Stimulated activated CD8-positive, alpha-beta memory T cell treated with anti-CD3 and anti-CD28 coated beads, Interleukin-7, amount 100 ng/mL, for 48 hours (primary cell): ENCODE measurements at places on chromosomes 7 and 10.

GRCh38 chr7:26688936-26689506 is 175.4 kb downstream of the SKAP2 start:
- no peak for DNase-seq

DNA sequence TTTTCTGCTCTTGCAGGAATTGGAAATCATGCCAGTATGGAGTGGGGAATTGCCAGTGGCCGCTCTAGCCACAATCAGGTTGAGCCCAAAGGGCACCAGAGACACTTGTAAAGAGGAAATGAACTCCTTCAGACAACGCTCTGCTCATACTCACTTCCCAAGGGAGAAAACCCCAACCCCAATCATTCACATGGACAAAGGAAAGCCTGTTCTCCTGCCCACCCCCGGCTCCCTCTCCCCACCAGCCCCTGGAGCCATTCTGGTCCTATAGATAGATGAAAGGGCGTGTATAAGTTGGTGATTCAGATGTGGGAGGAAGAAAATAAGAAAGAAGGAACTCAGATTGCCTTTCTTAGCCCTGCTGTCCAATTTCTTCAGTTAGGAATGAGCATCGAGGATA is 57.4 kb downstream of the GFRA1 start:
- no peak for DNase-seq

DNA sequence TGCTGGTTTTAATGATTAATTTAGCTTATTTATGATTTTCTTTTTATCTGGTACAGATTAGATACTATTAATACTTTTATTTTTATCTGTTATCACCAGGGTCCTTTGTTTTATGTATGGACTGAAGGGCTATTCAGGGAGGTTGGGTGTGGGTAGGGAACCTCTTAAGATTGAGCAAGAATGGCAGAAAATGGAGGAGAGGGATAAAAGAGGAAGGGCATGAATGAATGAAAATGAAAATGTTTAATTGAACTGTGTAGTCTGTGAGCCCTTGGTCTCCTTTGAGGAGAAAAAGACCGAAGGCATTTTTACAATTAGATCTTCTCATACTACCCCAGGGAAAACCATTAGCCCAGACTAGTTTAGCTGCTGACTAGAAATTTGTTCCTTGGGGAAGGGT is 93.1 kb downstream of the CDK14 start:
- no peak for DNase-seq

DNA sequence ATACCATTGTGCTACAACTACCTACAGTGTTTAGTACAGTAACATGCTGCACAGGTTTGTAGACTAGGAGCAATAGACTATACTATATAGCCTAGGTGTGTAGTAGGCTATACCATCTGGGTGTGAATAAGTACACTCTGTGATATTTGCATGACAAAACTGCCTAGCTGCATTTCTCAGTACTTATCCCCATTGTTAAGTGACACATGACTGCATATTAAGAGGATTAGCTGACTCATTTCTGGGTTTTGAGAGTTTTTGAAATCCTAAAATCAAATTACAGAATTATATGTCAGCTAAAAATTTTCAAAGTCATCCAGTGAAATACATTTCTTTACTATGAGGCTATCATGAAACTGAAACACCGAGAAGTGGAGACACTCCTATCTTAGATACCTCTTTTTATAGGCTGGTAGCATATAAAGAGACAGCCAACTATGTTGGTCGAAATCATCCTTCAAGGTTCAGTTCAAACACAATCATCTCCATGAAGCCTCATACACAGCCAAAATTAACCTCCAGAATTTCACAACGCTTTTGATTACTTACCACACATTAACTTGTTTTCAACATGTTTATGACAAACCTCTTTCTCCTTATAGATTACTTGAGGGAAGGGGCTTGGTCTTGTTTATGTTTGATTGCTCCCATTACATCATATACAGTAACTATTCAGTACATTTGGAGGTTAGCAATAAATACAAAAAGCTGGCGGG is 89.8 kb upstream of the ANK3 start:
- no peak for DNase-seq

DNA sequence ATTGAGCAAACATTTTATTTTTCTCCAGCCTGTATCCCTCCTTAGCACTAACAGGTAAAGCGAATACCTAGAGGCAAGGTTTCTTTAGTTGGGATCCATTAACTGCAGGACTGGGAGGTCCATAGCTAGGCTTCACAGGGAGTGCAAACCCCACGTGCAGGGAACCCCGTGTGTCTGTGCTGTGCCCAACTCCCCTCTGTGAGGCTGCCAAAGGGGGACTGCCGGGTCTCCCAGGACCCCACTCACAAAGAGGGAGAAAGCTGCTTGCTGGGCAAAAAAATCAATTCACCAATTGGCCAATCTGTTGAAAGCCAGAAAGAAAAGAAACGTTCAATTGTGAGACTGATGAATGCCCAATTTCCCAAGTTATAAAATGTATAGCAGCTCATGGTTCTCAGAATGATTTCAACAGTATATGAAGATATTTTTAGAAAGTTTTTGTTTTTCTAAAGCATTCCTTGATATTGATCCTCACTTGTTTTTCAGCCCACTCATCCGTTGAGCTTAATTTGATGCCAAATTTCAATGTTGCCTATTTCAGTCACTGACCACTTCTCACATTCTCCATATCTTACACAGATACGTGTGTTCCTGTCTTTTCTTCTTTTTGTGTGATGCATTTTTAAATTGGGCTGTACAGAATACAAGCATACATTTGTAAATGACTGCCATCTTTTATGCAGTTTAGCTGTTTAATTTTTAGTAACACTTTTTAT is 202.7 kb upstream of the PRSS58 start:
- no peak for DNase-seq

GRCh38 chr10:106707657-106708056 is 456.8 kb downstream of the SORCS1 start:
- no peak for DNase-seq

GRCh38 chr10:28095791-28096378 is 97.0 kb upstream of the ODAD2 start:
- DNase-seq, result no peak

- DNase-seq, result no peak
Observed at GRCh38 chr10:30158325-30158960, 99.1 kb upstream of the JCAD start.

DNA sequence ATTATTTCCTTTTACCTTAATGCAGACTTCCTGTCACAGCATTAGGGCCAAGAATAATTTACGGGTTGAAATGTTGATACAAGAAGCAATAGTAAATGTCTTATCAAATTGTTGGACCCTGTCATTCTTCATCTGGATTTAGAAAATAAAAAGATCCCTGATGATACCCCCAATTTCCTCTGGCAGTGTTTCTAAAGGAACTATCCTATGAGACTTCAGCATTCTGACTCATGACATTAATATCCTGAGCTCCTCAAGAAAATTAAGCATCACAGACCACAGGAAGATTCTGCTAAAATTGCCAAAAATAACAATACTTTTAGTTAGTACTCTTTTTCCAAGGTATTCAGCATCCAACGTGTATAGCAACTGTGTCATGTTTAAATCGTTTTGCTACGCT is 490.5 kb upstream of the ANKRD30A start:
- no peak for DNase-seq

- DNase-seq, result no peak
Observed at GRCh38 chr7:31687024-31687748, at the start of gene PPP1R17. Gene PPP1R17, plus strand, starts transcription at chr7:31687215. Its CDS starts 5,227 bp downstream, at chr7:31692442.

GRCh38 chr10:94146746-94147145 is 153.0 kb downstream of the PLCE1 start:
- DNase-seq, result no peak

DNA sequence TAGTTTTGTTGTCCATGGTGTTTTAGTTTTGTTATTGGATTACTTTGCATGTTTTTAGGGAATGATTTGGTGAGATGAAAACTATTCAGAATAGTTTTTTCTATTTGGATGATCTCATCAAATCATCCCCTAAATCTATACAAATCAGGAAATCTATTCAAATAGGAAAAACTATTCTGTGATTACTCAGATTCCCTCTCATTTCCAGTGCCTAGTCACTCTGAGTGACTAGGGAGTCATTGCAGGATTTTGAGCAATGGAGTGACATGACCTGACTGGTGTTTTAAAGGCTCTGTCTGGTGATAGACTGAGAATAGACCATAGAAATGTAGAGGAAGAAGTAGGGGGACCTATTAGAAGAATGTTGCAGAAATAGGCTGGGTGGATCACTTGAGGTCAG is 72.4 kb downstream of the TPST1 start:
- DNase-seq, result no peak

DNA sequence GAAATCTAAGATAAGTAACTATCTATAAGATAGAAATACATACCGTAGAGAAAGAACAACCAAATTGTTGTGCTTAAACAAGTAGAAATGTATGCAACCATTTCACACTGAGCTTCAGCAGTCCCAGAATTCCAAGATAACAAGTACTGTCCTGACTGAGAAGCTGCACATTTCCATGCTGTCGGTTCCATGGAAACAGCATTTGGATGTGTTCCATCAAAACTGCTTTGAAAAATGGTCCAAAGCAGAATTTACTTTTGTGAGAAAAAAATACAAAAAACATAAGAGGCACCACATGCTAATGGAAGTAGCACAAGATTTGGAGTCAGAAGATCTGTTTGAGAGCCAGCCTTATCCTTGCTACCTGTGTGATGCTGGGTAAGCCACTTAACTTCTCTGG is 92.6 kb downstream of the MTERF1 start:
- DNase-seq, result no peak

GRCh38 chr10:100725869-100726426 is 19.4 kb upstream of the PAX2 start:
- DNase-seq, result no peak

- no peak for DNase-seq
Observed at GRCh38 chr10:75208181-75208580, 2.4 kb upstream of the VDAC2 start.

DNA sequence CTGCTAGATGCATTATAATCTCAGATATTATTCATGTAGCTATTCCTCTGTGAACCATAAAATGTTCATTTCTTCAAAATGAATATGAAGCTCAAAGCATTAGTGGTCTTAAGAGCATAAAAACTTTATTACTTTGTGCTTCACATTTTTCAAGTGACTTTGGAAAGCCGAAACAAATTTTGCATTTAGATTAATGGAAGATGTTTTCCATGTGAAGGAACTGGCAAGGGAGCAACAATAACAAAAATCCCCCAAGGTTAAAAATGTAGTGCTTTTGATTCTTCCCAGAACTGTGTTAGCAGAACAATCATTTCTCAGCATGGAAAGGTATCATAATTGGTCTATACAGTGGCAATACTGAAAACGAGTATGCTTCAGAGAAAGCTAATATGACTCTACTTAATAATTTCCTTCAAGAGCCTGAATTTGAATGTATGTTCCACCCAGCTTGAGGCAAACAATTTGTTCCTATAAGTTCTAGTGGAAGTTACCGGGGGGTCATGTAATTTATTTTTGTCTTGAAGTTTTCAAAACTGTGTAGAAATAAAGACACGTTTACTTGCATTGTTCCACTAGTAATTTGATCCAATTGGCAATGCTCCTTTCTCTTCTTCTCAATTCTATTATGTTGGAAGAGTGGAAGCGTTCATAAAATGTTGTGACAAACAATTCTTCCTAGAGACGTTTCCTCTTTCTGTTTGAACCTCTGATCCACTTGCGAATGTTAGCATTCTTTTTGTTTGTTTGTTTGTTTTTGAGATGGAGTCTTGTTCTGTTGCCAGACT is 665.4 kb downstream of the AUTS2 start:
- DNase-seq, result no peak

GRCh38 chr10:24027107-24027506 is 181.8 kb upstream of the KIAA1217 start:
- no peak for DNase-seq

GRCh38 chr7:130943981-130944380 is 210.0 kb upstream of the KLF14 start:
- no peak for DNase-seq

DNA sequence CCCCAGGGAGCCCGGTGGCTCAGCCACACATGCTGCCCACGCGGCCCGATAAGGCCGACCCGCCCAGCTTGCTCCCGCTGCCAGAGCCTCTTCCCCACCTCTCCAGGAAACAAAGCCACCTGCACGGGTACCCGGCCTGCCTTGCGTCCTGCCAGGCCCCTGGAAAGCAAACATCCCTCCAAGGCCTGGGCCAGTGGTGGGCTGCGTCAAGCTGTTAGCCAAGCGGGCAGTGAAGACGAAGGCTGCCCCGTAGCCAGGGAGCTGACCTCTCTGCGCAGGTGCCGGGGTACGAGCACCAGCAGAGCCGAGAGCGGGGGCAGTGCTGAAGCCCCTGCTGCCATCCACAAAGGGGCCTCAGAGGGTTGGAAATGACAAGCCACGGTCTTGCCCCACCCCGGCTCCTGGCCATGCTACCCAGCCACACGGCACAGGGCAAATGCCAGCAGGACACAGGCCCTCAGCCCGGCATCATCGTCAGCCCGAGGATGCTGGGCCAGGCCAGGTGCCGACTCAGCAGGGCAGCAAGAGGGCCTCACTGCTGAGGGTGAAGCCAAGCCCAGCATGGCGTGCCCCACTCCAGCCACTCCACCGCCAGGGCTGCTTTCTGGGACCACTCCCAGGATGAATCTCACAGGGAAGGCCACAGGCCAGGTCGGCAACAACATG is 140.0 kb downstream of the PTPRN2 start:
- no peak for DNase-seq

DNA sequence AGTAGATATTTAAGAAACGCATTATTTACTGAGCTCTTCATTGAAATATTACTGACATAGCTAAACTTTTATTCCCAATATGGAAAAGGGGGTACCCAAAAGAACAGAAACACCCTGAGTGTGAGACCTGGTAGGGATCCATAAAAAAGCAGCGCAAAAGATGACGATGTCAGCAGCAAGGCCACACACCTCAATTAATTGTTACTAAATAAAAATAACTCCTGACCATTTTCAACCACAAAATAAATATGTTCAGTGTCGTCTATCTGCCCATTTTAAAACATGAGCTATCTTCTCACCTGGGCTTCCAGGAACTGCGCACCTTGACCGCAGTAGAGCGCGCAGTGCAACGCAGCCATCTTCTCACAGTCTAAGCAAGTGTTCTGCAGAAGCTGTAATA is 61.2 kb downstream of the GSAP start:
- no peak for DNase-seq

DNA sequence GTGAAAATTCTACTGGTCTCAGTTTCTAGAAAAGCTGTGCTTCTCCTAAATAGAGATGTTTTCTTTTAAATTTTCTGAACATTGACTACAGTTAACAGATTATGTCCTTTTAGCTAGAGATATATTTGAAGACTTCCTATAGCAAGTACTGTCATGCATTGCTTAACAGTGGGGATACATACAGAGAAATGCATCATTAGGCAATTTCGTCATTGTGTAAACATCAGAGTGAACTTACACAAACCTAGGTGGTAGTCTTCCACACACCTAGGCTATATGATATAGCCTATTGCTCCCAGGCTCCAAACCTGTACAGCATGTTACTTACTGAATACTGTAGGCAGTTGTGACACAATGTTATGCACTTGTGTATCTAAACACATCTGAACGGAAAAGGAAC is 28.5 kb downstream of the PIK3CG start:
- no peak for DNase-seq

GRCh38 chr7:111409714-111410422 is 152.4 kb downstream of the IMMP2L start:
- DNase-seq, result no peak

GRCh38 chr7:3037259-3037658 is 6.4 kb downstream of the CARD11 start:
- DNase-seq, result no peak

GRCh38 chr7:132435016-132435990 is 141.0 kb downstream of the PLXNA4 start:
- no peak for DNase-seq

GRCh38 chr7:94001396-94001795 is 2.8 kb downstream of the BET1 start:
- DNase-seq, result no peak

GRCh38 chr10:100101192-100102076 is 19.8 kb upstream of the CPN1 start:
- DNase-seq, result no peak

- no peak for DNase-seq
Observed at GRCh38 chr7:106671160-106671559, 10.2 kb upstream of the CCDC71L start.
